Nephron progenitor cell (in vitro differentiated cells): ENCODE measurements at places on chromosomes 5 and 9.

DNA sequence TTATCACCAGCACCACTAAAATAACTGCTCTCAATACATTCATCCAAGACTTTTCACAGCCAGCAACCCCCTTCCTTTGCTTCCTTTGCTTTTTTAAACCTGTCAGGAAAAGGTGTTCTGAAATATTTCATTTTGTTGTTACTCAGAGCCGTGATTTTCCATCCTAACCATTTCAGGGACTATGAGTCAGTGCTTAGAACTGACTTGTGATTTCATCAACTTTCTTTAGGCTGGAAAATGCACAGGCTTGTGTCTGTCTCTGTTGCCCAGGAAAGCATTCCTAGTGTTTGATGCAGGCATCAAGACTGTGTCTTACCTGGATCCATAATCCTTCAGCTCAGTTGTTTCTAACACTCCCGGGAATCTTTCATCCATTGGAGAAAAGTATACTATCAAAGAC, 805.6 kb downstream of the BRINP1 start:
- H3K27ac ChIP-seq = no peak overlapping the region
- no peaks in the 10 kb centered on the region for H3K36me3 ChIP-seq

GRCh38 chr5:148932355-148932935, 106.0 kb downstream of the ADRB2 start:
- no peaks in the 10 kb centered on the region for H3K36me3 ChIP-seq
- DNase-seq = no peak
- H3K27me3 ChIP-seq = peaks cover 10% of the 10 kb centered on the region

GRCh38 chr5:168135897-168136296, 155.5 kb upstream of the WWC1 start:
- H3K27ac ChIP-seq = no peak overlapping the region
- no peak for DNase-seq
- H3K36me3 ChIP-seq = no peaks in the 10 kb centered on the region
- peaks cover 5% of the 10 kb centered on the region for H3K4me1 ChIP-seq

DNA sequence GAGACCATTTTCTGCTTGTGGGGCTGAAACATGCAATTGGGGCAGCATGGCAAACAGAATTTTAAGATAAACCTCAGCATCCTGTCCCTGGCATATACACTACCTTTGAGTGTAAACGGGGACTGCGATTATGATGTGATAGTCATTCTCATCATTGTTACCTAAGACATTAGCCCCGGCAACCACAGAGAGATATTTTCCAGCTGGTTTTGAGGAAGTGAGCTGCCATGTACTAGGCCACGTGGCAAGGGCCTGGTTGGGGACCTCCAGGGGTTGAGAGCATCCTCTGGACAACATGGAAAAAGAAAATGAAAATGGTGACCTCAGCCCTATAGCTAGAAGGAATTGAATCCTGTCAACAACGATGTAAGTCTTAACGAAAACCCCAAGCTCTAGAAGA, 623.6 kb upstream of the CDH18 start:
- H3K27me3 ChIP-seq = no peaks in the 10 kb centered on the region
- H3K4me1 ChIP-seq = no peaks in the 10 kb centered on the region
- DNase-seq = no peak
- H3K4me3 ChIP-seq = no peak overlapping the region
- no peak overlapping the region for H3K27ac ChIP-seq
- H3K36me3 ChIP-seq = no peaks in the 10 kb centered on the region

DNA sequence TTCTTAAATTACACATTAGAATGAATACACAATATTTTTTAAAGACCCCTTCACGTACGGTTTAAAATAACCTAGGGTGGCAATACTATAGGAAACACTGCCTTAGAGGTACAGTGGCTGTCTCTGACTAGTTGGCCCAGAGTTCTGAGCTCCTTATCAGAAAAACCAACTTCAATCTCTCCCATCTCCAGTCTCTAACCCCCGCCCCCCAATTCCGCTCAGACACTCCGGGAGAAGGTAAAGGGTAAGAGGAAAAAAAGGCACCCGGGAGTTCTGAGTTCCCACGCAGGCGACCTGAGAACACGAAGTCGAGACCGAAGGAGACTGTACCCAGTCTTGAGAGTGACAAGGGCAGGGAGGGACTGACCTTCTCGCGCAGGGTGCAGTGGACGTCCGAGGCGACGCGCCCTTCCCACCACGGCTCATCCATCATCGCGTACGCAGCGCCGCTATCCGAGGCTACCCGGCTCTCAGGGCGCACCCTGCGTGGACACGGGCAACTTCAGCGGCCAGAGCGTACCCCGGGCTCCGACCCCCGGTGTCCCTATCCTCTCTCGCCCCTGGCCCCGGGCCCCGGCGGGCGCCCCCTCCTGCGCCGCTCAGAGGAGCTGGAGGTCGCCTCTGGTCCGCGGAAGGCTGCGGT, 752 bp downstream of the CCNJL start:
- H3K27ac ChIP-seq = no peak overlapping the region
- H3K4me3 ChIP-seq = peak overlapping the region; percentile 98
- H3K4me1 ChIP-seq = peaks cover 58% of the 10 kb centered on the region
- peaks cover 16% of the 10 kb centered on the region for H3K27me3 ChIP-seq
- peak; percentile 49 for DNase-seq
